ENCODE measurements at places on chromosomes 2 and 18.
A peak's percentile ranks its signal among the peaks of the same experiment; 100 is the strongest.

DNA sequence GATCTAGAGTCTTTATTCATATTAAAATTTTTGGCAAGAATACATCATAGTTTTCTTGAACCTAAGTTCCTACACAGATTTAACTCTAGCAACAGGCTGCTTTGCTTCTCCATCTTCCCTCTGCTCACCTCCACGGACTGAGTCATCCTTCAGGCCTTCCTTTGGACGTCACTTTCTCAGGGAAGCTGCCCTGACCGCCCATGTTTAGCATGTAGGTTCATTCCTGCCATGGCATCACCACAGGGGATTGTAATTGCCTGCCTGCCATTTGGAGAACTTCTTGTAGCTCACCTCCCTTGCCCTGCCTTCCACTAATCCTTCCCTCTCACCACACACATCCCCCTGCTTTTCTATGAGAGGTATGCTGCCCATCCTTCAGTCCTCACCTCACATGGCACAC lies 43.9 kb upstream of the B3GNT2 start:
- DNase-seq = no peak

DNA sequence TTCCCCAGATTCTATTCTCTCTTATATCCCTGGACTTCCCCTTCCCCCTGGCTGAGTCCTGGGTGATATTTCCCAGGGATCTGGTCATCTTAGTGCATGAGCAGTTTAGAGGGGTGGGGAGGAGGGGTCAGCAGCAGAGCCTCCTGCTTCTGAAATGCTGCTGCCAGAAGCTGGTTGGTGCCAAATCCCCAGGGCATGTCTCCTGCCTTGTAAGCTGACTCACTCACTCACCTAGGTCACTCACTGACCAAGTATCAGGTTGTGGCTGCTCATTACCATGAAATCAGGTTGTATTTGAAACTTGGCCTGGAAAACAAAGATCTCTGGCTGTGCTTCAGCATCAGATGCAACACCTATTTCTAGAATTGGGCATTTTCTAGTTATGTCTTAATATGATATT lies 14.3 kb downstream of the GPR39 start:
- no peak for DNase-seq

GRCh38 chr18:72114801-72115594 lies 429.1 kb downstream of the CBLN2 start:
- DNase-seq = no peak

DNA sequence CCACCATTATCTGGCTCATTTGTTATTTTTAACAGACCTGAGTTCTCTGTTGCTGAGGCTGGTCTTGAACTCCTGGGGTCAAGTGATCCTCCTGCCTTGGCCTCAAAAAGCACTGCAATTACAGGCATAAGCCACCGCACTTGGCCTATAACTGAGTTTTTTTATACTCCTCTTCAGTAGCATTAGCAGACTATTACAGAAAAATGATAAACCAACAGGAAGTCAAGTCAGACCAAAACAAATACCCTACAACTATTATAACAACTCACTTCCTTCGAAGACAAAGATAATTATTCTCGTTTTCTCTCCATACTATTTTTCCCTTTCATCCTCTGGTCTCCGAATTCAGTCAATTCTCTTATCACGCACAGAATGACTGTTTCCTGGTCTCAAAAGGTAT lies 78.2 kb downstream of the MEMO1 start:
- DNase-seq = no peak

- no peak for DNase-seq
Measured at GRCh38 chr2:188326290-188326668, 34.6 kb downstream of the GULP1 start.

DNA sequence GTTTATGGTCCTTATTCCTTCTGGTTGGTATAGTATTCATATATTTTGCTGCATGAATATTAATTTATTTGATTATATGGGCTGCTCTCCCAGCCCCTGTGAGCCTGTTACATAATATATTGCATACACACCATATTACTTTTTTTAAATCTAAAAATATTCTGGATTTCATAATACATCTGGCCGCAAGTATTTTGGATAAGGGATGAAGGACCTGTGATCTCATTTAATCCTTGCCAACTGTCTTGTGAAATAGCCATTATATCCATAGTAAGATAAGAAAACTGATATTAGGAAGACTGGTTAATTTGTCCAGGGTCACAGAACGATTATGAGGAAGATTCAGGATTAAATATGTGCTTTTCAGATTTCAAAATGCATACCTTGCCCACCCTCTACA lies 433.6 kb downstream of the LPIN1 start:
- DNase-seq = no peak

DNA sequence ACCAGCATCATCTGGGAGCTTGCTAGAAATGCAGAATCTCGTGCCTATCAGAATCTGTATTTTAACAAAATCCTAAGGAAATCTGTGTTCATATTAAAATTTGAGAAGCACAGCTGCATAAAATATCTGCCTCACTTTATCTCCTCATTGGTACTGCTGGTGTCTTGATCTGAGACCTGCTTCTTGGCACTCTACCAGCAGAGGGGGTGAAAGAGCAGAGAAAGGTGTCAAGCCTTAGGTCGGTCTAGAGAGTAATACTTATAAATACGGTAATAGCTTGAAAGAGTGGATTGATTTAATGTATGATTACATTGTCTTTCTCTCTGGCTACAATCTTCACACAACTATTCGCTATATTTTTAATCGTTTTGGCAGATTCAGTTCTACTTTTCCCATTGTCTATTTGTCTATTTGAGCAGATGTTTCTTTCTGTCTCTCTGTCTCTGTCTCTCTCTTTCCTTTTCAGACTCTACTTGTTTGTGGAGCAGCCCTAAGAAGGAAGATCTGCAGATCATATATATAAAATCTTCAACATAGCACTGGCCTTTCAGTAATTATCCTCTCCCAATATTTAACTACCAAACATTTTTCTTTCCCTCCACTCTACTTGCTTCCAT lies 1.7 kb upstream of the GCG start:
- DNase-seq = peak; percentile 50

- no peak for DNase-seq
Measured at GRCh38 chr2:74447230-74447999, 5.7 kb upstream of the RTKN start.

DNA sequence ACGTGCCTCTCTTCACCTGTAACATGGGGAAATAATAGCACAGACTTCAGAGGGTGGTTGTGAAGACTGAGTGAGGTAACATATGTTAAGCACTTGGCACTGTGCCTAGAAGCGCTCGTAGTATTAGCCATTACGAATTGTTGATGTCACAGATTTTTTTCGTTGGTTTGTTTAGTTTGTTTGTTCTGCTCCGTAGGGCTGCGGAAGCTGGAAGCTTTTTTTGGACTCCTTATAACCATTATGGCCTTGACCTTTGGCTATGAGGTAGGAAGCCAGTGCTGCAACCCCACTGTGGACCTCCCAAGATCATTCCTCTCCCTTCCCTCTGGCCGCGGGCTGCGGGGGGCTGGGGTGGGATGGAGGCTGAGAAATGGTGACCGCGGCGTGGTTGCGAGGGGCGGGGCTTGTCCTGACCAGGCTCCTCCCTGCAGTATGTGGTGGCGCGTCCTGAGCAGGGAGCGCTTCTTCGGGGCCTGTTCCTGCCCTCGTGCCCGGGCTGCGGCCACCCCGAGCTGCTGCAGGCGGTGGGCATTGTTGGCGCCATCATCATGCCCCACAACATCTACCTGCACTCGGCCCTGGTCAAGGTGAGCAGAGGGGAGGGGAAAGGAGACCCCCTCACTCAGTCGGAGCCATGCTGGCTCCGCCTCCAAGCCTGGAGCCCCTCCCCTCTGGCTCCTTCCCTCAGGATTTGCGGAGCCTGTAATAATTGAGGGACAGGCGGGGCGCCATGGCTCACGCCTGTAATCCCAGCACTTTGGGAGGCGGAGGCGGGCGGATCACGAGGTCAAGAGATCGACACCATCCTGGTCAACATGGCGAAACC lies 5.5 kb downstream of the SLC11A1 start:
- no peak for DNase-seq

DNA sequence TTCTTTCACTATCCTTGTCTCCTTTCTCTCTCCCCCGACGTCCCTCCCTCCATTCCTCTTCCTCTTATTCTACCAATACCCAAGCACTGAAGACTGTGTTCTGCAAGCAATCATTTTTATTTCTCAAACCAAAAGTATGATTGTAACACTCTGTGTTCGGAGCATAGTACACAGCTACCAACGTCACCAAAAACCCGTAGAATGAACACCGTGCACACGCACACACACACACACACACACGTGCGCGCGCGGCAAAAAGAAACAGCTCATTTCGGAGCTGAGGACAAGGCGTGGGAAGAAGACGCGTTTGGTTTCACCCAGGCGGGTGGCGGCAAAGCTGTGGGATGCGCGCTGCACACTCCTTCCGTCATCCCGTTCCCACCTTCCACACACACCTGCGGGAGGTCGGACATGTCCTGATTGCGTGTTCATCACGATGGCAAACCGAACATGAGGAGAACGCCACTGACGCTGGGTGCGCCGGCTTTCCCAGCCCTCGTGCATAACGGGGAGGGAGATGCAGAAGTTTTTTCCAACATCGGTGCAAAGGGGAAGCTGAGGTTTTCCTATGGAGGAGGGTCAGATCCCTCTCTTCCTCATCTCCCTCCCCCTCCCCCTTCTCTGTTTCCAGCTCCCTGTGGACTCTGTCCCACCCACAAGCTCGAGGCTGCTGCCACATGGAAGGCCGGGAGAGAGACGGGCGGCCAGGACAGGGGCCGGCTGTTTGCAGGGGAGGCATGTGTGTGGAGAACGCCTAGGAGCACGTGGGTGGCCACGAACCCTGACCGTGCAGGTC lies 20.4 kb downstream of the MBP start:
- DNase-seq = no peak

DNA sequence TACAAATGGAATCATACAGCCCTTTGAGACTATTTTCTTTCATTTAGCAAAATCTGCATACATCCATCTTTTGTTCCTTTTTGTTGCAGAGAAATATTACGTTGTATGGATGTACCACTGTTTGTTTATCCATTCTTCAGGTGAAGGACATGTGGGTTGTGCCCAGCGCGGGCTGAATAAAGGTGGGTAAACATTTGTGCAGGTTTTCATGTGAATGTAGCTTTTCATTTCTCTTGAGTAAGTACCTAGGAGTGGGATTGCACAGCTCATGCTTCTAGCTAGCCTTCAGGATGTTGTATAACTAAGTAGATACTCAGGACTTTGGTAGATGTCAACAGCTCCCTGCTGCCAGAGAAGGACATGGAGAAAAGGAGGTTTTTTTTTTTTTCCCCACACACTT lies 50.6 kb upstream of the SPRED2 start:
- DNase-seq = no peak

- no peak for DNase-seq
Measured at GRCh38 chr2:45233301-45233700, 224.0 kb upstream of the SIX2 start.

DNA sequence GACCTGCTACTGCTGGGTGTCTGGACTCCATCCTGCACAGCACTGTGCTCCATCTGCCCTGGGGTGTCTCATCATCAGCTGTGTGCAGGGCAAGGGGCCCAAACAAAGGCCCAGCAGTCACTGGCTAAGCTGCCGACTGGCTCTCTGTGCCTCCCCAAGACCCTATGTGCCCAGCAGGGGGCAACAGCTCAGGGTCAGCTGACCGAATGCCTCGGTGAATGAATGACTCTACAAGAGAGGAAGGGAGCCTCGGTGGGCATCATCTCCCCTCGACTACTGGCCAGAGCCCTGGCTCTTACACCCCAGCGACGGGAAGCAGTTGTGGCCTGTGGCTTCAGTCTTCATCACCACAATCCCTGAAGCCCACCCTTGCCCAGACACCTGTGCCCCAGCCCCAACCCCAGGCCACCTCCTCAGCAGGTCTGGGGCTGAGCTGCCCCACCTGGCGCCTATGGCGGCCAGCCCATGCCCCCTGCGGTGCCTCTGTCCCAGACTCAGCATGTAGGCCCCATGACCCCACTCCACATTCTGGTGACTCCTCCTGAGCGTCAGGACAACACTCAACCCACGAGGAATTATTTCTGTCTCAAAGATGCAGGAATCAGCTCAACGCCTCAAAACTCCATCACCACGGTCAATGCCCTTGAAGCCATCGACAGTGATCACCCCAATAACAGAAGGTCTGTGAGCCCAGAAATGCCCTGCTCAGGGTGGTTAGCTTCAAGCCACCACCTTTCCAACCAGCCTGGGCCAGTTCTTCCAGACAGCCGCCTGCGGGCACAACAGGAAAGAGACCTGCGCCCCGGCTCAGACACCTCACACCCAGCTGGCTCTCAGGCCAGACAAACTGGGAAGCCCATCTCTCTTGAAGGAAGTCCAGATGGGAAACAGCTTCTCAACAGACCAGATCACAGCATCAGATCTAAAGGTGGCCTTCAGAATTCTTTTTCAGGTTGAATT lies 1.6 kb upstream of the GPR17 start:
- no peak for DNase-seq

DNA sequence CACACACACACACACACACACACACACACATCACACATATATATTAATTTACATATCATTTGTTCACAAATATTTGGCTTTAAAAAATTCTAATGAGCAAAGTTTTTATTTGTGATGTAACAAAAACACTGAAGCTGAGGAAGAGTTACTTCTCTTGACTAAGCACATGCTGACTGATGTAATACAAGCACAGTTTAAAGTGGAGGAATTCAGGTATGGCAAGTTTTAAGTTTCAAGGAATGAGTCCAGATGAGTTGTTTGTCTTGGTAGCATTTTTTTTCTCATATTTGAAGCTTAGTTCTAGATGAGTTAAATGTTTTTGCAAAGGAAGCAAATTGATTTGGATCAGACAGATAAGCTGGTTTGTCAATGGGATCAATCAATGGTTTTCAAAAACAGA lies 20.2 kb upstream of the CALCRL start:
- no peak for DNase-seq

- no peak for DNase-seq
Measured at GRCh38 chr2:206198677-206199076, 39.0 kb downstream of the EEF1B2 start.

DNA sequence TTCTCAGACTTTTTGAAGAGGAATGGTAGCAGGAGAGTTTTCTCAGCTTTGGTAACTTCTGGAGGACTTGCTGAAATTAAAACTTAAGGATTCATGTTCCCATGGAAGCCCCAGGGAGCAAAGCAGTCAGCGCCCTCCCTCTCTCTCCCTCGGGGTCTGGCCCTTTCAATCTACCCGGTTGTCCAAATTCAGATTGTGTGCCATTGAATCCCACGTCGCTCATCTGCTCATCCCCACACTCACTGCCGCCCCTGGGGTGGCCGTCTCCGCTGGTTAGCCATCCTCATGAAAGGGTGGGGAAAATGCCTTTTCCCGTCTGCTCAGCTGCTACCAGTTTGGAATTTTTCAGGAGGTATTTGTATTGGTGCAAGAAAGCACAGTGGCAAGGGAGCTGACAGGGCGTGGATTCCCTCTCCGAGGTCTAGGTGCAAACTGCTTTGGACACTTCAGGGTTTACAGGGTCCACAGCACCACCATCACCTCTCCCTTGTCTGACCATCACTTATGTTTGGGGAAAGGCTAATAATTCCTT lies 27.1 kb downstream of the MCFD2 start:
- DNase-seq = no peak

GRCh38 chr18:27778441-27778840 lies 398.5 kb downstream of the CDH2 start:
- no peak for DNase-seq

DNA sequence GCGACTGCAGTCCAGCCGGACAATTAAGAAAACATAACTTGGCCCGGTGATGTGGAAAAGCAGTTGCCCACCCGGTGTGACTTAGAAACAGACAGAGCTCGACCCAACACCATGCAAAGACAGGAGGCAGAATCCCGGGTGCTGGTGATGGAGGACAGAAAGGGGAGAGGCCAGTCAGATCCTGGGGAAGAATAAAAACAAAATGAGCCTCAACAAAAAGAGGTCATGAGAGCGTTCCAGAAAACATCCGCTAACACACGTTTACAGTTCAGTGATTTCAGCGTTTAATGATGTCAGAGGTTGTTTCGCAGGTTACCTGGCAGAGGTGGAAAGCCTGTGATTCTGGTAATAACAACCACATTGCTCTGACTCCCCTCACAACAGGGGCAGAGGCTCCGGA lies 111.9 kb downstream of the OSR1 start:
- DNase-seq = no peak
